ENCODE measurements at places on chromosomes 1 and 21. TPM values are rescaled to one million over a fixed set of nuclear protein-coding genes. Genes with fewer than 3 reads are reported as not detected.

CLDN17 gene
- total RNA-seq = not detected

USH2A gene
- under 0.01 TPM for total RNA-seq

PLD5 gene
- total RNA-seq = not detected

HRNR gene
- total RNA-seq = not detected

MAN1C1 gene
- 0.14 TPM for total RNA-seq

SH2D1B gene
- total RNA-seq = not detected

ADAMTS4 gene
- 4.2 TPM for total RNA-seq

ZNF683 gene
- total RNA-seq = not detected

PCP4L1 gene
- not detected for total RNA-seq

IFI44L gene
- total RNA-seq = 1.3 TPM

TPTE gene
- total RNA-seq = 1.1 TPM

PRDM16 gene
- total RNA-seq = 1.3 TPM

Data from placental pericyte (primary cell).